Caki2 (cell line): ENCODE measurements at places on chromosomes 1 and 21.
A peak's percentile ranks its signal among the peaks of the same experiment; 100 is the strongest.

GRCh38 chr1:10398278-10398733 lies 558 bp upstream of the PGD start:
- no peak for DNase-seq

GRCh38 chr21:37386151-37386550 lies 19.6 kb downstream of the DYRK1A start:
- DNase-seq, result no peak

GRCh38 chr1:202343652-202344349 lies 2.1 kb upstream of the UBE2T start:
- peak; percentile 53 for DNase-seq

DNA sequence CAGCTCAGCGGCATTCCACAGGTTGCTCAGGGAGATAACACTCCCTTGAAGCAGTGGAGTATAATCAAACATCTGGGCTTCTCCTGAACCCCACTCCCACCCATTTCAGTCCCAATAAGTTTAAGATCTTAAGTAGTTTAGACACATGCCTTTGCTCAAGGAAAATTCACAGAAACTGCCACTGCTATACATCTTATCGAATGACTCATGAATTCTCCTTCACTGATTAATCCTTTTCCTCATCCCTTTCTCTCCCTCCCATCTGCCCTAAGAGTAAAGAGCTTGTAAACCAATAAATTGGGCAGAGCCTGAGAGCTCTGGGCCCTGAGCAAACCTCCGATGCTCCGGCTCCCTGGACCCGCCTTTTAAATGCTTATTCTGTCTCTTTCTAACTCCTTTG lies 10.2 kb downstream of the VN1R5 start:
- DNase-seq, result no peak

DNA sequence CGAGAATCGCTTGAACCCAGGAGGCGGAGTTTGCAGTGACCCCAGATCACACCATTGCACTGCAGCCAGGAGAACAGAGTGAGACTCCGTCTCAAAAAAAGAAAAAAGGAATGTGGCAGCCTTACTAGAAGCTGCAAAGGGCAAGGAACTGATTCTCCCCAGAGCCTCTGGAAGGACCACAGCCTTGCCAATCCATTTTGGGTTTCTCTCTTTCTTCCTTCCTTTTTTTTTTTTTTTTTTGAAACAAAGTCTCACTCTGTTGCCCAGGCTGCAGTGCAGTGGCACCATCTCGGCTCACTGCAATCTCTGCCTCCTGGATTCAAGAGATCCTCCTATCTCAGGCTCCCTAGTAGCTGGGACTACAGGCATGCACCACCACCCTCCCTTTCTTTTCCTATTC lies 9.9 kb upstream of the IFNGR2 start:
- DNase-seq, result no peak

- DNase-seq, result no peak
Measured at GRCh38 chr1:7385471-7386225, 385.4 kb upstream of the VAMP3 start.

- DNase-seq, result no peak
Measured at GRCh38 chr1:56910441-56910985, 55.3 kb downstream of the C8B start.
